ENCODE measurements at places on chromosomes 16 and 17.

- no peak for DNase-seq
Observed at GRCh38 chr16:86958423-86958822, 358.8 kb downstream of the C16orf95 start.

DNA sequence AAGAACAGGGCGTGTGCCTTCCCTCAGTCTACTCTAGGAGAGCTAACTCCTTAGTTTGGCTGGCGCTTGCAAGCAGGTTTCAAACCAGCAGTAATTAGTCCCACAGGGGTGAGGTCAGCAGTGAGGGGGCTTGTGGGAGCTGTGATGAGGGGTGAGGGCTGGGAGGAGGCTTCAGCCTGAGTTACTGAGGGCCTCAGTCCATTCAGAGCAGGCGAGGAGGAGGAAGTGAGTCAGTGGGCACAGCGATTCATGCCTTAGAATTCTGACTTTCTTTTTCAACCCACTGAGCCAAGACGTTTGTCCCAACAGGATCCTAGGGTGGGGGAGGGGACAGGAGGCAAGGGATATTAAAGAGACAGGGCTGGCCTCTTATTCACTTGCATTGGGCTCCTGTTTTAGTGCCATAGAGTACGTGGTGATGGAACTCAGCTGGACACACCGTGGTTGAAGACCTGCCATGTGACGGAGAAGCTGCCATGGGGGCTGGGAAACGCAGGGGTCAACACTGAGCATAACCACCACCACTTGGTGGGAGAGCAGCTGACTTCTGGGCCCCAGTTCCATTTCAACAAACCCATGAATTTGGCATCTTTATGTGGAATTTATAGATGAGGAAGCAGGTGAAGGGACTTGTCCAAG is 8.3 kb upstream of the ITGA3 start:
- peak; percentile 59 for DNase-seq

- peak; percentile 45 for DNase-seq
Observed at GRCh38 chr16:57994778-57995177, 5.7 kb downstream of the ZNF319 start.

DNA sequence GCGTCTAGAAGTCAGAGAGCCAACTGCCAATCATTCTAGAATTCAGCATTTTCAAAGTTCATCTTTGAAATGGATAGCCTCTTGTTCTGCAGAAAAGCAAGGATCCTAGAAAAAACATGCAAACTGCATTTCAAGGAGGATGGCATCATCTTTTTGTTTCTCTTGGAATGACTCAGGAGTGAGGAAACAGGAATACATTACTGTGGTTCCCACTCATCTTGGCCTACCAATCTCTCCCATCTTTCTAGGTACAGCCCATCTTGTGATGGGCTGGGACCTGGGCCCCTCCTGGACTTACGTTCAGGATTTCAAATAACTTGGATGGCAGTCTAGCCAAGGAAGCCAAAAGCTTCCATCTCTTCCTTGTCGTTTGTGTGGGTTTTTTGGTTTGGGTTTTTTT is 363.4 kb downstream of the CDH13 start:
- DNase-seq: no peak

DNA sequence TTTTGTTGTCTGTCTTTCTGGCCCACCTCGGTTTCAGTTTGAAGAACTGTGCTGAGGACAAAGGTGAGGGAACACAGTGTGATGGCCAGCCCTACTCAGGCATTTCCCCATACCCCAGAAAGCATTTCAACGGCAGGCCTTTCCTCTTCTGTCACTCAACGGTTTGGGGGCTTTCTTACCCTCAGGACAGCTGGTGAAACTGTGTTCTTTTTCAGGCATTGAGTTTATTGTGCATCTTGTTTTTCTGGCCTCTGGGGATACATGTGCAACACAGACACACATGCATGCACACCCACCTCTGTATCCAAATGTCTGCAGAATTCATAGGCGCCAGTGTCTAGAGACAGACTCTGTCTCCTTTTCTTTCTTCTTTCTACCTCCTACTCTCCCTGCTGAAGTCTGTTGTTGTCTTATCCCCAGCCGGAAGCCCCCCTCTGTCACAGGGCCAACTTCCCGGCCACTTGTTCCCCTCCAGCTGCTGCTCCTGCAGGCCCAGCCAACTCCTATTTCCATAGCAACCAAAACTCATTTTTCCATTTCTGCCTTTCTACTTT is 17.0 kb downstream of the CHD9 start:
- DNase-seq: no peak

DNA sequence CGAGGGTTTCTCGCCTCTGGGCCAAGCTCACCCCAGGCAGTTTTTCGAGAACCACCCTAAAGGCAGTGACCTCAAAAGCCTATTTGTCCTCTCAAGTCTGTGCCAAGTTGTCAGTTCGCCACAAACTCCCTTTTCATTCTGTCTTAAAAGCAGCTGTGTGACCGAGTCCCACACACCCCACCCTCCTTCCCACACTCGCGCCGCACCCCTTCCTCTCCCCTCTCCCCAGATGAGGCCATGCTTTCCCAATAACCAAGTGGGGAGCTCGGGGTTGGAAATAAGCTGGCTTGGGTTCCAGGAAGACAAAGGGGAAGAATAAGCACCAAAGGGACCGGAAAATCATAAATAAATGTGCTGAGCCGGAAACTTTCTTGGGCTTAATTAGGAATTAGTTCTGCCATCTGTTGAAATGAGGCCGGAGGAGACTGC is 36.7 kb downstream of the GRIN2C start:
- DNase-seq: no peak

DNA sequence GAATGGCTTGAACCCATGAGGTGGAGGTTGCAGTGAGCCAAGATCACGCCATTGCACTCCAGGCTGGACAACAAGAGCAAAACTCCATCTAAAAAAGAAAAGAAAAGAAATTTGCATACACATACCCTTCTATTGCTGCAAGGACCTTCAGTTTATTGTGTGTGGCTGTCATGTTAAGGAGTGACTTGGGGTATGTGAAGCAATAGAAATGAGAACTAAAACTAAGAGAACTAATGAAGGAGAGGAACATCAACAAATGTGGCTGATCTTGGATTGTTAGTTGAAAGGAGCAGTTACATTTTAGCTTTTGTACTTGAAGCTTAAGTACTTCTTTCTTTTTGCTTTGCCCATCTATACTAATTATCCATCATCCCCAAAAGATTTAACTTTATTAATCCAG is 12.7 kb upstream of the NSRP1 start:
- no peak for DNase-seq

GRCh38 chr16:1019231-1020090 is 37.9 kb downstream of the SOX8 start:
- DNase-seq: no peak

DNA sequence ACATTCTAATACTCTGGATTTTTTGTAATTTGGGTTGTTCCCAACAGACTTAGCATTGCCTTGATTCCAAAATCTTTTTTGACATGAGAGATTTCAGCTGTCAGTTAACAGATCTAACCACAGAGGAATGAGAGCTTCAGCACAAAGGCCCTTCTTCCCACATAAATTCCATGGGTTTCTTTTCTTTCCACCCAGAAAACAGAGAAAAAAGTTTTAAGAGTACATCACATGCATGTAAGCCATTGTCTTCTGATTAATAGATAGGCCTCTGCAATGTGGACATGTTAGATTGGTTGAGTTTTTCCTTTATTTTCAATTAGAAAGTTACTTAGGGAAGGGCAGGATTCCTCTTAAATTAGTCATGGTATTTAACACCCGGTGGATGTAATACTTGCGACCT is 939 bp downstream of the MYH8 start:
- no peak for DNase-seq

GRCh38 chr16:64416216-64417005 is 705.5 kb downstream of the CDH11 start:
- DNase-seq: no peak

GRCh38 chr16:73074382-73074781 is 26.5 kb upstream of the ZFHX3 start:
- no peak for DNase-seq
